ENCODE measurements at places on chromosomes 2 and 18.

DNA sequence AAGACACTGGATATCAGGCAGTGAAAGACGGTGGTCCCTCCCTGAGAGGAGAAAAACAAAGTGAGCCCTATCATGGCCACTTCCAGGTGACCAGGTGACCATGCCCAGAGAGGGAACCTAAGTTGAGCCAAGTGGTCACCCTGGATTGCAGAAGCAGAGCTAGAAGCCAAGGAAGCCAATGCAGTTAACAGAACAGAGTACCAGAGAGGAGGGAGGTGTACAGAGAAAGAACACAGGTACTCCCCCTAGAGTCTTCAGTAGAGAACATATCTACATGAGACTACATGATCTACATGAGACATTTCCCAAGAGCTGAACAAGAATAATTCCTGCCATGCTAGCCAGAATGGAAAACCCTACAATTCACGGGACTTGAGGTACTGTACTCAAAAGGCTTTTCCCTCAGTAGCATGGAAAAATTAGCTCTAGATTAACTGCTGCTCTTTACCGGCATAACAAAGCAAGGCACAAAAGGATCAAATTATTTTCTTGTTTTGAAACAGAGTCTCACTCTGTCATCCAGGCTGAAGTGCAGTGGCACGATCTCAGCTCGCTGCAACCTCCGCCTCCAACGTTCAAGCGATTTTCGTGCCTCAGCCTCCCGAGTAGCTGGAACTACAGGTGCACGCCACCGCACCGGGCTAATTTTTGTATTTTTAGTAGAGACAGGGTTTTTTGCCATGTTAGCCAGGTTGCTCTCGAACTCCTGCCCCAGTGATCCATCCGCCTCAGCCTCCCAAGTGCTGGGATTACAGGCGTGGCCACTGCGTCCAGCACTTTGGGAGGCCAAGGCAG, 23.5 kb downstream of the ROCK2 start:
- no peak for DNase-seq

GRCh38 chr2:133718688-133719201, 150.5 kb upstream of the NCKAP5 start:
- no peak for DNase-seq

DNA sequence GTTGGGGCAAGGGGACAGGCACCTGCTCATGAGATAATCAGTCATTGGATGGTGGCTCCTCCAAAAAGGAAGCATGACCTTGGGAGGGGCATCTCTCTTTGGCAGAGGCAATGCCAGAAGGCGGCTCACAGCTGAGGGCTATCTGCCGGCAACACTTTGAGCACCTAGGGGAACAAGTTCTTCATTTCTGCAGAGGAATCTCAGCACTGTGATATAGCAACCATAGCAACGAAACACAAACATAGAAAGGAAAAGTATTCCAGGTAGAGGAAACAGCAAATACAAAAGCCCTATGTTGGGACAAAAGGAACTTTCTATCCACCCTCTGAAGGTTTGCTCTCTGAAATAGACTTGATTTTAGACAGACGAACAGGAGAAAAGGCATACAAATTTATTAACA, 89.1 kb upstream of the NEDD4L start:
- DNase-seq = no peak

- no peak for DNase-seq
Measured at GRCh38 chr2:119657466-119658145, 21.4 kb upstream of the TMEM177 start.

DNA sequence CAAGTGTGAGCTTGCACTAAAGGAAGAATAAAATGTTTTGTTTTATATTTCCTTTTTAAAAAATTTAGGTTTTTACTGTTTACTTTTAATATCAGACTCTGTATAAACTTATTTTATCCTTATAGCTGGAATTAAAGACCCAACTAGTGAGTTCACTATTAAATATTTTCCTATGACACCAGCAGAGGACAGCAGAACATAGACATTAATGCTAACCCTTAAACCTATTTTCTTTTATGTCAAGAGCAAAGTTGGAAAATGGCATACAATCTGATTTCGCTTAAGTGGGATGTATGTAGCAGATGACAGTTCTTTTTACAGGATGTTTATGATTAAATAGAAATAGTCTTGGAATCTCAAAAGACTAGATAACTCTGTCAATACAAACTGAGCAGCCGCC, 188.2 kb upstream of the XIRP2 start:
- no peak for DNase-seq

DNA sequence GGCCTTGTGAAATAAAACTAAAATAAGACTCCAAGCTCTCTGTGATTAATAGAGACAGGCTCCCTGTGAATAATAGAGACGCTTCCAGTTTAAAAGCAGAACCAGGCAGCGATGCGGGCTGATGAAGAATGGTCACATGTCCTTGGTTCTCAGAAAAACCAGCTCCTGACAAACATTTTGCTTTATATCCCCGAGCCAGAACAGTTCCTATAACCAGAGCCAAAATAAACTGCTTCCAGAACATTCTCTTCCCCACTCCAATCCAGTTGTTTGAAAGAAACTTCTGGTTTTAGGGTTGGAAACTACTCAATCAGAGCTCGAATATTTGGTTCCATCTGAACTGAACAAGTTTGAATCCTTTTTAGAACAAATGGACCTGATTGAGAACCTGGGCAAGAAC, 213.7 kb downstream of the TSN start:
- DNase-seq = no peak

All from activated naive CD4-positive, alpha-beta T cell (primary cell).